Suppressor macrophage treated with lipopolysaccharide for 1 hour (primary cell): ENCODE measurements at places on chromosomes 4 and X.

DNA sequence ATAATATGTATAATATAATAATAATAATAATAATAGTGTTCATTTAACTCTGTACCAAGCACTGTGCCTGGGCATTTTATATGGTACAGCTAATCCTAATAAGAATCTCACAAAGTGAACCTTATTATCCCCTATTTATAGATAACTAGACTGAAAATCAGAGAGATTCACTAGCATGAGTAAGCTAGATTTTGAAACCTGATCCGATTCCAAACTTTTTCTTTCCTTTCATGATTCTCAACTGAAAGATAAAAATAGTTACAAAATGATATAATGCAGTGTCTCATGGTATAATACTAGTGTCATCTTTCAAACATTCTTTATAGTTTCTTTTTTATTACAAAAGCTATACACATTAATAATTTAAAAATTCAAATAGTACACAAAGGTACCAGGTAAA lies 55.9 kb upstream of the RNF128 start:
- DNase-seq: no peak

- peak; percentile 47 for DNase-seq
Measured at GRCh38 chrX:151680805-151681204, 14.5 kb upstream of the PRRG3 start.

DNA sequence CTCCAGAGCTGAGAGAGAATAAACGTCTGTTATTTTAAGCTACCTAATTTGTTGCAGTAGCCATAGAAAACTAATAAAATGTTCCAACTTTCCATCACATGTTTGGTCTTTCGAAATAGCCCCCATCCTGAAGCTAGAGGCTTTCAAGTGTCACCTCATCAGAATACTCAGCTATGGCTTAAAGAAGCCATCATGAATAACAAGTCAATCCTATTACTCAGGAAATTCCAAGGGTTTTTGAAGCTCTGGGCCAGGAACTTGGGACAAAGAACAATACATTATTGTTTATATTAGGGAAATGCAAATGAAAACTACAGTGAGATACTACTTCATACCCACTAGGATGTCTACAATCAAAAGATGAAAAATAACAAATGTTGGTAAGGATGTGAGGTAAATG lies 42.2 kb downstream of the TBCK start:
- no peak for DNase-seq

DNA sequence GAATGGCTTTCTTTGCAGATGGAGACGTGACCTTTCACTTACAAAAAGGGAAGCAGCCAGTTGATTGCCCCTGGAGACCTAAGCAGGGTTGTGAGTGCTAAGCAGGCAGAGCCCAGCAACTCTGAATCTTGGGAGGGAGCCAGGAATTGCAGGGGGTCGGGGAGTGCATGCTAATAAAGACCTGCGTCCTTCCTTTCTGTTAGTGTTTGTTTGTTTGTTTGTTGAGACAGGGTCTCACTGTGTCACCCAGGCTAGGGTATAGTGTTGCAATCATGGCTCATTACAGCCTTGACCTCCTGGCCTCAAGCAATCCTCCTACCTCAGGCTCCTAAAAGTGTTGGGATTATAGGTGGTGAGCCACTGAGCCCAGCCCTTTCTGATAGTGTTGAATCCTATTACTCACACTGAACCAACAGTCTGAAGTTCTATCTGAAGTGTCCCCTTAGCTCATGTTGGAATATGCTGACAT lies 137.4 kb downstream of the CEP135 start:
- no peak for DNase-seq

DNA sequence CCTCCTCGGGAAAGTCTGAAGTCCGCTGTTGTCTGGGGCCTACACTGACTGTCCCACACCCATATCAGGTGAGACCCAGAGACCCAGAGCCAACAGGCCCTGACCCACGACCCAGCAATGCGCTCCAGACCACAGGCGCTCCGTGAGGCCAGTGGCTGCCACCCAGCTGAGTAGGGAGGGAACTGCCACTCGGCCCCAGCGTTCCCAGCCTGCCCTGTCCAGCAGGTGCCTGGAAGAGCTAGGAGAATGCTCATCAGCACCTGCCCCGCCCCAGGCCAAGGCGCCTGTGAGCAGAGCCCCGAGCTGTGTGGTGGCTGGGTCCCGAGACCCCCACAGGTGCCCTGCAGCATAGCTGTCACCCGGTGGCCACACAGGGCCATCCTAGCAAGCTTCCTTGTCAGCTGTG lies 2.7 kb downstream of the SPON2 start:
- no peak for DNase-seq

GRCh38 chrX:24790166-24790565 lies 96.4 kb downstream of the POLA1 start:
- no peak for DNase-seq

- no peak for DNase-seq
Measured at GRCh38 chr4:100290585-100290984, 100.3 kb upstream of the DDIT4L start.

DNA sequence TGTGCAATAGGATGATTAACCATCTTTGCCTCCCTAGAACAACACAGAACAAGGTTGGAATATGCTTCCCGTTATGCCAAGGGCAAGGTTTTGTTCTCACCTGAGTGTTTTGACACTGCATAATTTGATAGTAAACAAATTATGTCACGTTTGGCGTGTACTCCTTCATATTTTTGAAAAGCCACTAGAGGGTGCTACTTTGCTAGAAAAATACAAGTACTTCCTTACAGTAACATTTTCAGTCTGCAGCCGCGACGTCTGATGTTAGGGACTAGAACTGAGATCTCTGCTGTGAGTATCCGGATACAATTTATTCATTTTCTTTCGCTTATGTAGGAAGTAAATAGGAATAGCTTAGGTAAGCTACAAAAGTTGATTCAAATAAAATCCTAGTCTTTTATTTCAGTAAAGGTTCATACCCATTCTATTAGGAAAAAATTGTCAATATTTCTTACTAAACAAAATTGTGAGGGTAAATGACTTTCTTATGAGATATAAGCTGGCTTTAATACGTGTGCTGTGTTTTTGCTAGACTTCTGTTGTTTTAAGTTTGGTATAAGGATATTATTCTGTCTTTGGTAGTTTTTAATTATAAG lies 181.1 kb upstream of the WDFY3 start:
- DNase-seq: peak; percentile 80

DNA sequence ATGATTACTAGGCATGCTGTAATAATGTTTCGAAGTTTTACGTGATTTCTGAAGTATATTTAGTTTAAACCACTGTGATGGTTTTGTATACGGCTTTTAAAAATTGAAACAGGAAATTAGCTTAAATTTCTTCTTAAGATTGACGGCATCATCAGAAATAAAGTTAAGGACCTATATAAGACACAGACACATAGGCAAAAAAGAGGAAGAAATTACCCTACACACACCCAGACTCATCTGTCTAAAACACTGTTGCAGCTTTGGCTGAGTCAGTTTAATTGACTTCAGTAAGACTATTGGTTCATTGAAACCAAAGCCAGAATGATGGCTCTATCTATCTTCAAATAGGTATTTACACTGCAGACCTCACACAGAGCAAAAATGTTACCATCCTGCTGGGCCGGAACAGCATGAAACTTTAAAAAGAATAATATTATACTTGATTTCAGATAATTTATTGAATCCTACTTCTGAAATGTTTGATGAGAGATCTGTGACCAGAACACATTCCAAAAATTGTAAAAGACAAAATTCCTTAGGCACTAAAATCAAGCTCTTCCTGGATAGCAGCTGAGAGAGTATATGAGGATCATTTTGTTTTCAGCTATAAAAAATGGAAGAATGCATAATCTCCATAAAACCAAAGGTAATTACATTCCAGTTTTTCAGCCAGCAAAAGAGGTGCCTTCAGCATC lies 4.5 kb downstream of the HHIP start:
- no peak for DNase-seq

GRCh38 chr4:101039367-101039766 lies 308.0 kb downstream of the PPP3CA start:
- DNase-seq: no peak

GRCh38 chr4:140152751-140153418 lies 1.1 kb downstream of the MAML3 start:
- peak; percentile 71 for DNase-seq

DNA sequence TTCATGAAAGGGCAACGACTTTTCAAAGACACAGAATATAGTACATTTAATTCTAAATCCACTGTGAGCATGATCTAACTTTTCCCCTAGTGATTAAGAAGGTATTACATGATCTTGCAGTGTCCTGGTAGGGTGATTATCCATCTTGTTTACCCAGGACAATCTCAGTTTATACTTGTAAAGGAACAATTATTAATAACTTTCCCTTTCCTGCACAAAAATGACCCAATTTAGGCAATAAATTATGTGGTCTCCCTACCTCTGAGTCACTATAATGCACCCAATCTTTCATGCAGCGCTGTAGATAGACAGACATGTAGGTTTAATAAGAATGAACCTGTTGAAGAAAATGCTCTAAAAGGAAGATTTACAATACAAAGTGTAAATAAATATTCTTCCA lies 22.7 kb downstream of the UNC5C start:
- DNase-seq: no peak

GRCh38 chr4:6336166-6336565 lies 66.5 kb downstream of the WFS1 start:
- no peak for DNase-seq

GRCh38 chr4:127868196-127868595 lies 12.5 kb upstream of the PLK4 start:
- DNase-seq: no peak

GRCh38 chrX:43881410-43882293 lies 598 bp downstream of the MAOB start:
- no peak for DNase-seq

DNA sequence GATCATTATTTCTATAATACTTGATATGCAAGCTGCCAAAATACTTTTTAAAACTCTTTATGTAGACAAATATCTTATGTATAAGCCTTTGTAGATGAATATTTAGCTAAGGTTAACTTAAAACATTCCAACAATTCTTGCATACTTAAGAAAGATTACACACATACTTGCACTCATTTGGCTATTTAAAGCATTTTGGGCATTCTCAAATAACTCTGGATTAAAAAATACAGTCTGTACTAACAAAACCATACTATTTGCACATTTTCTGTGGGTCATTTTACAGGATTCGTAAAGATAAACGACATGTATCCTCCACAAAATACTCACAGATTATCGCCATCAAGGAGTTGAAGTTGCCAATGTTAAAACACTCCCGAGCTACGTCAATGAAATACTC lies 26.5 kb downstream of the RASGEF1B start:
- no peak for DNase-seq

GRCh38 chrX:54794795-54795194 lies 3.3 kb downstream of the ITIH6 start:
- no peak for DNase-seq
